ENCODE measurements at places on chromosomes 12 and 14.

DNA sequence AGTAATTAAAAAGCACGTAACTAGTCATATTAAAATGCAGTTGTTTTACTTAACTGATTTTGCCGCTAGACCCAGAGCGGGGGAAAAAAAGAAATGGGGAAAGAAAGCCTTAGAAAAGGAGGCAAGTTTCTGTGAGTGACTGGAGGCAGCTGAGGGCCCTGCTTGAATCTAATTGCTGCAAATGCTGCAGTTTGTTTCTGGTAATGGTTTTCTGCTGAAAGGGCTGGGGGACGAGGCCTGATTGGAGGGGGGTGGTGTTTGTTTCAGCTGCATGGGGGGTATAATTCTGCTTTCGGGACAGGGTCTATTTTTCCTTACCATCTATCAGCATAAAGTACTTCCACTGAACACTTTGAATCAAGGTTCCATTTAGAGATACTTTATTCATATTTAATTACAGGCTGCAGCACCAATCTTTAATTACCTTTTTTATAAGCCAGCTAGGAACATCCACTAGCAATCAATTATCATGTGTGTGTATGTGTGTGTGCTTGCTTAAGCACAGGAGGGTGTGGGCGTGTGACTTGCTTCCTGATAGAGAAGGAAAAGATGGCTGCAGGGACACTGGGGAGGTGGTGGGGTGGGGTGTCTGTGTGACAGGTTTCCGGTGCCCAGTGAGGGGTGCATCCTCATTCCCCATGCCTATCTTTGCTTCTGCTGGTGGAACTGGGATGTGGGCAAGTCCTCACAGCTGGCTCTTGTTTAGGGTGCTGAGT, 83.4 kb downstream of the ADCK1 start:
- DNase-seq = peak; percentile 30

- no peak for DNase-seq
Observed at GRCh38 chr14:105479431-105480158, 5.0 kb downstream of the CRIP2 start.

- no peak for DNase-seq
Observed at GRCh38 chr14:29908652-29909577, 18.7 kb downstream of the PRKD1 start.

GRCh38 chr14:90700933-90701776, 115.1 kb downstream of the TTC7B start:
- no peak for DNase-seq

GRCh38 chr12:575948-576614, 87.2 kb downstream of the NINJ2 start:
- DNase-seq = peak; percentile 90

GRCh38 chr14:75069121-75069810, at the start of gene ZC2HC1C:
TSS of gene ZC2HC1C (plus strand) at chr14:75069641. CDS start at chr14:75070574, 933 bp downstream.
- DNase-seq = peak; percentile 90

DNA sequence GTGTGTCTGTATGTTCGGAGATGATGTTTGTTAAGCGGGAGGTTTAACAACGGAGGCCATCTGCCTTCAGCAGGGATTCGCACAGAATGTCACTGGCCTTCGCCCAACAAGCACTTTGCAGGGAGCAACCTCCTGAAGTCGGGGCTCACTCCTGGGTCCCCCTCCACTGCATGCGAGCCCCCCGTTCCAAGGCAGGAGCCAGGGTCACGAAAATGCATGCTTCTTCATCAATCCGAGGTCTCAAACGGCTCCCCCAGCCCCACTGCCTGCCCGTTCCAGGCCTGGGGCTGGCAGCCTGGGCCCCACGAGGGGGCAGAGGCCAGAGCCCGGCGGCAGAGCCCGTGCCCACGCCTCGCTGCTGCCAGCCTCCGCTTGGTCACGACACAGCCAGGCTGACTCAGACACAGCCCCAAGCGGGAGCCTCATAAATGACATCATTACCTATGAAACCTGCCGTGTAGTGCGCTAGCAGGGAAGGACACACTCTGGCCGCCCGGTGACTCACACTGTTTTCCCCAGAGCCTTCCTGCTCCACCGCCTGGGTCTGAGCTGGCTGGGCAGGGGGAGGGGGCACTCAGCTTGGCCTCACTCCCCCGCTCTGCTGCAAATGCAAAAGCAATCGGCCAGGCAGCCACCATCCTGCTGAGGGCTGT, 169.5 kb upstream of the RTL1 start:
- peak; percentile 34 for DNase-seq

- peak; percentile 3 for DNase-seq
Observed at GRCh38 chr14:61812347-61813095, 50.3 kb downstream of the SNAPC1 start.

GRCh38 chr14:93880021-93880820, 46.9 kb upstream of the FAM181A start:
- no peak for DNase-seq

DNA sequence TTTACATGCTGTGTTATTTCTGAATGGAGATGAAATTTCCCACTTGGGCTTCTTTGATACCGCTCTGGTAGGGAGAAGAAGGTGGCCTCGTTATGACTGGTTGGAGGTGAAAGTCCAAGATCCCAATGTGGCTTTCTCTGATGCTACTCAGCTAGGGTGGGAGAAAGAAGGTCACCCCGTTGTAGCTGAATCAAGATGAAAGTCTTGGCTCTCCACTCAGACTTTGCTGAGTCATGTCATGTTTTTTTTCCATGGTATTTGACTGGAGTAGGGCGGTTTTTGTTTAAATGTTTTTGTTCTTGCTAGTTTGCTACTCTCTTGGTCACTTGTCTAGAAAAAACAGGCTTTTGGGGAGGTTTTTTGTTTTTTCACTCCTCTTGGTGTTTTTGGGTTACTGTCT, 2.4 kb upstream of the PDE6H start:
- DNase-seq = peak; percentile 48
